ENCODE measurements at places on chromosomes 7 and 10. TPM values are rescaled to one million over a fixed set of nuclear protein-coding genes. Genes with fewer than 3 reads are reported as not detected.

ZKSCAN1 gene
- 173 TPM for total RNA-seq

OR6V1 gene
- total RNA-seq, result not detected

OR9A2 gene
- total RNA-seq, result not detected

ANXA11 gene
- 247 TPM for total RNA-seq

GRCh38 chr7:130883928-130884327 is 149.9 kb upstream of the KLF14 start:
- DNase-seq, result no peak

GRCh38 chr7:36984041-36984521 is 259.8 kb upstream of the AOAH start:
- no peak for DNase-seq

GRCh38 chr10:8852546-8852945 is 798.1 kb downstream of the GATA3 start:
- DNase-seq, result no peak

All from mucosa of gallbladder (tissue), 1 donor.